ENCODE measurements at places on chromosomes 7 and 10.

- DNase-seq, result no peak
Observed at GRCh38 chr10:64519427-64519826, 998.2 kb downstream of the REEP3 start.

- no peak for DNase-seq
Observed at GRCh38 chr10:78436222-78436573, 402.5 kb downstream of the RPS24 start.

GRCh38 chr7:150447966-150448788 is 2.3 kb upstream of the GIMAP8 start:
- no peak for DNase-seq

GRCh38 chr10:45374350-45375052 is 485 bp downstream of the ALOX5 start:
- no peak for DNase-seq

All from stimulated activated CD8-positive, alpha-beta memory T cell treated with anti-CD3 and anti-CD28 coated beads, Interleukin-2, amount 100 ng/mL, for 1 hour (primary cell).